ENCODE measurements at places on chromosomes 6 and 20.

DNA sequence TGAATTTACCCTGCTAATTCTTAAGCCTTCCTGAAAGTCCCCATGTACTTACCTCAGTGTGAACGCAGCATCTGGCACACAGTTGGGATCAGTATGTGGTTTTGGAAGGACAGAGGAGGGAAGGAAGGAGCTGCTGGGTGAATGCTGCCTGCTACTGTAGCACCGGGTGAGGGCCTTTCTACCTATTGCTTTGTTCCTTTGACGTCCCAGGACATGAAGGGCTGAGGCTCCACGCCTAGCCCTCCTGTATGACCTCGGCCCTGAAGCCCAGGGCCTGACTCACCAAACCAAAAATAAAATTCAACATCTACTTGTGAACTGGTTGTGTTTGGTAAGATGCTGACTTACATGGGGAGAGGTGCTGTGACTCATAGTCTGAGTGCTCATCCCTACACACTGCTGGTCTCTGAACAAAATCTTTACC, 51.1 kb downstream of the ARID1B start:
- no peak for DNase-seq

DNA sequence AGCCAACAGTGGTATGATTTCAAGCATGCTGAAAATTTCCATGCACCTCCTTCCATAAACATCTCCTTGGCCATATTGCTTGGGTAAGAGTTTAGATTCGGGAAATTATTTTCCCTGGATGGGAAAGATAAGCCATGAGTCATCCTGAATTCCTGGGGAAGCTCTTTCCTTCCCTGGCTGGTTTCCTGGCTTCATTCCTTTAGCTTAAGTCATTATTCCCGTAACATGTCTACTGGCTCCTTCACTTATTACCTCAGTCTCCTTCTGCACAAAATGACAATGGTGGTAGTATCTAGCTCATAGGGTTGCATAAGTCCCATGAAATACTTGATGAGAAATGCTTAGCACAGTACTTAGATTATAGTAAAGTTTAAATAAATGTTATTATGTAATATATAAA, 27.6 kb downstream of the TINAG start:
- DNase-seq, result no peak

DNA sequence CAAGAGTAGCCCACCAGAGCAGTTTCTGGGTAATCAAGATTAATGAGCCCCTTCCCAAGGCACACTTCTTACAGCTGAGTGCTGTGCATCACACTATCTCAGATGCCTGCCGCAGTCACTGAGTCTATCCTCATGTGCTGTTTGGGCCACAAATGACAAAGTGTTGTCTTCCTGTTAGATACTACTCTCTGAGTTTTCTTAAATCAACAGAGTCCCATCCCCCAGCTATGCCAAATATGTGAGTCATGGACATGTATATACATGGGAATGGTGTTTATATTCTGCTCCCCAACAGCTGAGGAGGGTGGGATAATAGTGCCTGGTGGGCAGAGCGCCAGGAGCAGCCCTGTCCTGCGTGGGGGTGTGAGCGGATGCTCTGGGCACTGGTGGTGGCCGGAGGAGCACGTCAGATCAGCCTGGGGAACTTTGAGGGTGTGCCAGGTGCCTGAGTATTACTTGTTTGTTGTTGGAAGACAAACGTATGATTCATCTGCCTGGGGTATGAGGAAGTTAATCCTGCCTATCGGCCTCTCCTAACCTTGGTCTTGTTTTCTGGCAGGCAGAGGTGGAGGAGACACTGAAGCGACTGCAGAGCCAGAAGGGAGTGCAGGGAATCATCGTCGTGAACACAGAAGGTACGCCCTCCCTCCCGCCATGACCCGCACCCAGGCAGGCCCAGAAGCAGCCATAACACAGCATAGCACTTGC, 9.6 kb downstream of the DYNLRB1 start:
- no peak for DNase-seq

- DNase-seq, result no peak
Observed at GRCh38 chr6:145763742-145764141, 28.4 kb upstream of the EPM2A start.

- no peak for DNase-seq
Observed at GRCh38 chr6:7974938-7975763, 64.6 kb upstream of the TXNDC5 start.

- DNase-seq, result no peak
Observed at GRCh38 chr20:44099832-44100231, 87.2 kb downstream of the JPH2 start.

DNA sequence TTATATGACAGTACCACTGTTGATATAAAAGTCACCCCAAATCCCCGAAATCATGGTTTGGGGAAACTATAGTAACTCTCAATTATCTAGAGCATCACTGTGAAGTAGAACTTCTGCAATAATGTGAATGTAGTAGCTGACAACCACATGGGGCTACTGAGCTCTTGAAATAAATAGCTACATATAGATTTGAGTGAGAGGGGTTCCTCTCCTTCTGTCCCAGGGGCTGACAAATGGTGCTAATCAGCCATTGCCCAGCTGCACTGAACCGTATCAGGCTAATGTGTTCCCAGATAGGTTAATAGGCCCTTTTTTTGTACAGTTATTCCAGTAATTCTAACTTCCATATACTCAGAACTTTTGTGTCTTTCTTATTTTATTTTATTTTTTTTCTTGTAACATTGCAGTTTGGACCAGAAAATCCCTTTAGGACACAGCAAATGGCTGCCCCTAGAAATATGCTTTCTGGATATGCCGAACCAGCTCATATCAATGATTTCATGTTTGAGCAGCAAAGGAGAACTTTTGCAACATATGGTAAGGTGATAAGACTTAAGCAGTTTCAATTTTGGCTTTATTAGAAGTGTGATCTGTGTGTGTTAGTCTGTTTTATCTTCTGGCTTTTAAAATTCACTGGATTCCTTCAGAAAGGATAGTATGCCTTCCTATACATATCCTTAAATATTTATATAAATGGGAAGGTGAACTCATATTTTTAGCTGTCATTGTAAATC, 21.1 kb downstream of the CDC40 start:
- no peak for DNase-seq

GRCh38 chr20:31580706-31581105, 24.4 kb upstream of the ID1 start:
- DNase-seq, result no peak

DNA sequence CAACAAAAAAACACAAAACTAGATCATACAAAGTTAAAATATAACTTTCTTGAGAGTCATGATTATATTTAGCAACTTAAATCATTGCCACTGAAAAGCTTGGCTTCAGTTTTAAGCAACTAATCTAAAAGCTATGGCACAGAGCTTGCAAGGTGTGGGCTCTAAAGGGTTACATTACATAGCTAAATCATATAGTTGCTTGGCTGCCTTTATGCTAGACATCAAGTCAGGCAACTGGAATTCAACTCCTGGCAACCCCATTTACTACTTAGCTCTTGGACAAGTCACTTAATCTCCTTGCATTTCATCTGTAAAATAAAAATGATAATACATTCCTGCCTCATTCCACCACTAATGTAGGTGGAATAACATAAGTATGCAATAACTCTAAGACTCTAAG, 40.9 kb upstream of the GCM1 start:
- DNase-seq, result no peak

- DNase-seq, result no peak
Observed at GRCh38 chr6:96116674-96117073, 100.9 kb downstream of the FUT9 start.

GRCh38 chr20:20253744-20254330, 114.1 kb upstream of the INSM1 start:
- no peak for DNase-seq

- DNase-seq, result no peak
Observed at GRCh38 chr6:110352563-110353262, 5.4 kb downstream of the METTL24 start.

GRCh38 chr20:2984028-2984501, 59.4 kb upstream of the GNRH2 start:
- DNase-seq, result no peak

DNA sequence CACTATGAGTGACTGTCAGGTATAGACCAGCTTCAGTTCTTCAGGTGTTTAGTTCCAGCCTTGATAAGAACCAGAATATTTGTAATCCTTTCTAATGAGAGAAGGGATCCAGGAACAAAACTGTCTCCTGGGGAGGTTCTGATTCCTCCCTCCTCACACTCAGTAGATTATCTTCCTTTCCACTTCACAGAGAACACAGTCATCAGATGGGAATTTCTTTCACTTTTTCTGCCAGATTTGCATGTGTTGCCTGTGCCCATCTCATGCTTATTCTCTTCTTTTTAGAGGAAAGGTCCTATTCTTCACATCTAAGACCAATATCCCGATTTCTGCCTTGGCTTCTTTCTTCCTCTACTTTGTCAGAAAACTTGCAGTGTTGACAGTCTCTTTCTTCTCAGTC, 50.8 kb downstream of the CD109 start:
- DNase-seq, result no peak

- DNase-seq, result no peak
Observed at GRCh38 chr6:44599672-44600071, 212.2 kb downstream of the CDC5L start.

DNA sequence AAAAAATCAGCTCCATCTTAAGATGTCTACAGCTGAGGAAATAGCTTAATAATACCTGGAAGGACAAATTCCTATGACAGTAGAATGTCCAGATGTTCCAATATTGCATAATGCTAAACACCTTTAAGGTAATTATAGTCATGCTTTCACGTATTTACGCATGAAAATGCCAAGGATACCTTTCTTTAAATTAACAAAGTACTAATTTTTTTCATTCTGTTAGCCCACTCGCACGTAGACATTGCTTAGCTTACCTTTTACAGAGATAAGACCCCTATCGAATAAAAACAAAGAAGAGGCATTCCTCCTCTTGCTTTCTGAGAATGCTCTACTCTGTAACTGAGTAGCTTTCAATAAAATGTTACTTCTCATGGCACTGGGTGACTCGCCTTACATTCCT, 4.4 kb upstream of the GSTA4 start:
- DNase-seq, result no peak

DNA sequence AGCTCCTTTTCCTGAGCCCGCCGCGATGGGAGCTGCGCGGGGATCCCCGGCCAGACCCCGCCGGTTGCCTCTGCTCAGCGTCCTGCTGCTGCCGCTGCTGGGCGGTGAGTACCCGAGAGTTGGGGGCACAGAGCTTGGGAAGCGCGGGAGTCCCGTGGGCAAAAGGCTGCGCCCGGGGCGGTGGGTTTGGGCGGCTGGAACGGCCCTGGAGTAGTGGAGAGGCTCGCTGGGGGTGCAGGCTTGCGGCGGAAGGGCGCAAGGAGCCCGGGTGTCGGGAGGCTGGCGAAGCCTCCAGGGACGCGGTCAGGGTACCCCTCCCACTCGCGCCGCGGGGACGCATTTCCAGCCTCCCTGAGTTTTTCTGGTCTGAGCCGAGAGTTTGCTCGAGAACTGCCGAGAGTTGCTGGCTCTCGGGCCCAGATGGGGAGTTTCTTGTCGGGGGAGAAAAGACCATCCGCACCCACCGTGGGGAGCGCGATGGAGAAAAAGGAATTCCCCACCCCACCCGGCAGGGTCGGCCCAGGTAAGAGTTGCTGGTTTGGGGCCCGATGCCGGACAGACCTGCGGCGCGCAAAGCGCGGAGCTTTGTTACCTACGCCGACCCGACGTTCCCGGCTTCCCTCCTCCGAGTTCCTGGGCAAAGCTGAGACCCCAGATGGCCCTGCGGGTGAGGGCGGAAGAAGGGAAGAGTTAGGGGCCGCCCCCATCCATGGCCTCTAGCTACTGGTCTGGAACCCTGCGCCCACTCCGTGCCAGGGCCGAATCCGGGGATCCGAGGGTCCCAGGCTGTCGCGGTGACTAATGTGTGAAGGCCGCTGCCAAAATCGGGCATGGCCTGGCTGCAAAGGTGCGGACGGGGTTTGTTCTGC, 584 bp downstream of the PTK7 start:
- DNase-seq, result no peak

- no peak for DNase-seq
Observed at GRCh38 chr6:7067305-7067704, 40.5 kb upstream of the RREB1 start.

DNA sequence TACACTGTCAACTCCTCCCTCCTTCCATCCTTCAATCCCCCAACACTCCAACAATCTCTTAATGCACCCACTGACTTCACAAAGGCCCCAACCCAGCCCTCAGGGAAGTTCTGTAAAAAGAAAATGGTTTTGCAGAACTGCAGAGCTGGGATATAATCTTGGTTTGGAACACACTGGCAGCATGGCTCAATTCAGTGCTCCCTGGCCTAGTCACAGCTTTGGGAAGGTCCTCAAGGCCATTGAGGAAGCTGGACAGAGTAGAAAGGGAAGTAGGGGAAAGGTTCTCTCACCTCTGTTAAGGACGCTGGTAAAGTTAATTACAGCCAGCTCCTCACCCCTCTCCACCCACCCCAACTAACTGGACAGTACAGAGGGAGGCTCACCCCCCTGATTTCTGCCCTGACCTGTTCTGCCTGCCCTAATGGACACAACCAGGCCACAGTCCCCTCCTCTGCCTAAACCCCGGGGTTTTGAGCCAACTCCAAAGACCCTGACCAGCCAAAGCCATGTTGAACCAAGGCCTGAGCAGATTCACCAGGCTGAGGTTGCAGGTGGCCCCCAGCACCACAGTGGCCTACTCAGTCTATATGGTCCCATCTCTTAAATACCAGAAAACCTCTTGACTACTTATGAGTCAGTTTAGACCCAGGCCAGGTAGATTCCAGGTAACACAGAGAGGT, 49.2 kb downstream of the MAFB start:
- DNase-seq, result no peak

- DNase-seq, result no peak
Observed at GRCh38 chr6:113362301-113363047, 494.7 kb upstream of the MARCKS start.

- DNase-seq, result no peak
Observed at GRCh38 chr6:132132422-132132821, 181.2 kb upstream of the CCN2 start.

DNA sequence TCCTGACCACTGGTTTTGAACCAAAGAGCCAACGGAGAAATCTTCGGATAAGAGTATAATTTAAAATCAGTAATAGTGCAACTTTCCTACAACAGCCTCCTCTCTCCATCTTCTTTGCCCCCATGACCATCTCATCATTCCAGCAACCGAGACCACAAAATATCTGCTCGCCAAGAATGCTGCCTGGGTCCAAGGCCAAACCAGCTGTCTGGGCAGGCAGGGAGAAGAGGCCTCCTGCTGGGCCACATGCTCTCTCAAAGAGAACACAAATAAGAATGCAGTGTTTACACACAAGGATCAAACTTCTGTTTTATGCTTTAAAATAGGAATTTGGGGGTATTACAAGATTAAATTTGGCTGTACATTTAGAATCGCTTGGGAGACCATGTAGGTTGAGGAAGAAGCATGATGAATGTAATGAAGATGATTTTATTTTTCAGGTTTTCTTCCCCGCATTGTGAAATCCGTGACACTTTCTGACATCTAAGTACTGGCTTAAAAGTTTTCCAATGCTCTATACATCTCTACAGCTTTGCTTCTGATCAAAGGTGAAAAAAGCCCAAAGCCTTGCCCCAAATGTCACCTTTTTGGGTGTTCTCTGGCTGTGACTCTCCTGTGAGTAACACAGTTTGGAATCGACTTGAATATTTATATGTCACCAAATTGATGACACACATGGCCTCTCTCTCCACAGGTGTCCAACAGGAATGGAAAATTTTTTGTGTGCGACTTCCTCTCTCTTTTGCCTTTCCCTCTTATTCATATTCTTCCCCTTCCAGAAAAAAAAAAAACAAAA, 79.4 kb upstream of the PROKR2 start:
- DNase-seq, result no peak
